ENCODE measurements at places on chromosomes 5 and 9.

GRCh38 chr5:38845526-38846378, at the start of gene OSMR:
Gene OSMR, plus strand, starts transcription at chr5:38846012. Its CDS starts 23,033 bp downstream, at chr5:38869045.
- peak; percentile 32 for DNase-seq

GRCh38 chr5:139050432-139050831, 147.7 kb downstream of the SIL1 start:
- DNase-seq: no peak

GRCh38 chr5:17172791-17173190, 44.6 kb upstream of the BASP1 start:
- DNase-seq: no peak

GRCh38 chr9:17135295-17136160, 688 bp downstream of the CNTLN start:
- DNase-seq: peak; percentile 38

GRCh38 chr9:18666986-18667772, 193.2 kb downstream of the ADAMTSL1 start:
- no peak for DNase-seq

DNA sequence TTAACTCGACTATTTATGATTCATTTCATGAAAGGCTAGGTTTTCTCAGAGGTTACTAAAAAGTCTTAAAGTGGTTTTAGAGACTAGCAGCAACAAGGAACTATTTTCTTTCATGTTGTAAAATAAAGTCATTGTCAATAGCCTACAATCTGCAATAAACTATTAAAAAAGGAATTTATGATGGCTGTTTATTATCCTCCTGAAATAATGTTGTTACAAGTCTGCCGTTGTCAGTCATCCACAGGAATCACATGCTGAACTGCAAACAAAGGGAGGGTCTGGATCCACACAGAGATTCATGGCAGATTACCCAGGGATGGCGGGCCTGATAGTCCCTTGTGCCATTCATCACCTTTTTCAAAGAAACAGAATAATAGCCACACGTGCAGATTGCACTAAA, 49.2 kb downstream of the TMEM174 start:
- DNase-seq: no peak

- no peak for DNase-seq
These were observed 273.7 kb downstream of the CETN3 start for GRCh38 chr5:90135779-90136378.

DNA sequence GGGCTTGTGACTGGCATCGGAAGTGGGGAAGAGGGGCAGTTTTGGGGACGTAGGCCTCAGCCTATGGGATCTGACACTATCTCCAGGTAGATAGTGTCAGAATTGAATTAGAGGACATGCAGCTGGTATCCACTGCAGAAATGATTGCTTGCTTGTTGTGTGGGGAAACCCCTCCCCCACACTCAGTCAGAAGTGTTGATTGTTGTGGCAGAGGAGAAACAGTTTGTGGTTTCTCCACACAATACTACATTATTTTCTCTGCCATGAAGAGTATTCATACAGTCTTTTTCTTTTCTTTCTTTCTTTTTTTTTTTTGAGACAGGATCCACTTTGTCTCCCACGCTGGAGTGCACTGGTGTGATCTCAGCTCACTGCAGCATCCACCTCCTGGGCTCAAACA, 113.9 kb downstream of the ARRDC3 start:
- DNase-seq: no peak

DNA sequence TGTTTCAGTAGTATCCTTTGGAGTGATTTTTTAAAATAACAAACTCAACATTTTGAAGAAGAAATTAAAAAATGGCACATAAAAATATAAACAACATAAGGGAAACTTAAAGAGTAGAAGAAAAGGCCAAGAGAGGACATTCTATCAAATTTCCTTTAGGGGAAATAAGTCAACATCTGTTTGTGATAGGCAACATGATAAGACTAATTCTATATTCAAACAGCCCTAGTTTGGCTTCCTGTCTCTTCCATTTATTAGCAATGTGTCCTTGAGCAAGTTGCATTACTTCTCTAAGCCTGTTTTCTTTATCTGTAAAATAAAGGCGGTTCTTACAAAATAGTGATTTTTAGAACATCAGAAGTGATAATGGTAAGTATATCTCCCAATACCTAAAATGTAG, 24.7 kb downstream of the TYRP1 start:
- no peak for DNase-seq

DNA sequence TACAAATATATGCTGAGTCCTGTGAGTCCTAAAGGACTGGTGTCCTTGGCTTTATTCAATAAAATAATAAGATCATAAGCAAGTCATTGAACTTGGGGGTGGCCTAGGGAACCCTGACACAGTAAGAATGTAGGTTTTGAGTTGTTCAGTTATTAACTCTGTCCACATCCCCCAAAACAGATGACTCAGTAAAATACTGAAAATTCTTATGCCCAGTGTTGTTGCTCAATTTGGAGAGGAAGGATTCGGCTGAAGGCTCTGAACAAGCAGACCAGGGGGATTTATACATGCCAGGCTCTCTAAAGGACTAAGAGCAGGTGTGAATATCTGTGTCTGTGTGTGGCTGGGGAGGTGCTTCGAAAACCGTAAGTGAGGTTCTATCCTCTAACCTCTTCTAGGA, 173.7 kb downstream of the RMI1 start:
- no peak for DNase-seq
